NCI-H187 (cell line): ENCODE measurements at places on chromosomes 5 and 9.

- no peak for DNase-seq
Observed at GRCh38 chr5:55554585-55555202, 19.9 kb upstream of the PLPP1 start.

DNA sequence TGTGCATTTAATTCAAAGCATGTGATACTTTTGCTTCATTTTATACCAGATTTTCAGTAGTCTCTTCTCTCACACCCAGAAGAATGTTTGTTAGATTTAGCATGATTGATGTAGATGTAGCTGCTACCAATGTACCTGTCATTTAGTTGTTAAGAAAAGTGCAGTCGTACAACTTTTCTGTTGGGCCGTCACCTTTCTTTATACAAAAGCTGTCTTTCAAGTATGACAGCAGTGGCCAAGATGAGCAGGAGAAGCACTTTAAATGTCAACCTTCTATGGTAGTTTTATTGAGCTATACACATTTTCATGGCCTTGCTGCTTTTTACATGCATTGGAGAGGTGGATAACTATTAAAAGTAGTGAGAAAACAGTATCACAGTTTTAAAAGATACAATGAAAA is 77.7 kb upstream of the PTPRD start:
- DNase-seq: no peak

- no peak for DNase-seq
Observed at GRCh38 chr9:138022121-138022741, 144.6 kb downstream of the CACNA1B start.

DNA sequence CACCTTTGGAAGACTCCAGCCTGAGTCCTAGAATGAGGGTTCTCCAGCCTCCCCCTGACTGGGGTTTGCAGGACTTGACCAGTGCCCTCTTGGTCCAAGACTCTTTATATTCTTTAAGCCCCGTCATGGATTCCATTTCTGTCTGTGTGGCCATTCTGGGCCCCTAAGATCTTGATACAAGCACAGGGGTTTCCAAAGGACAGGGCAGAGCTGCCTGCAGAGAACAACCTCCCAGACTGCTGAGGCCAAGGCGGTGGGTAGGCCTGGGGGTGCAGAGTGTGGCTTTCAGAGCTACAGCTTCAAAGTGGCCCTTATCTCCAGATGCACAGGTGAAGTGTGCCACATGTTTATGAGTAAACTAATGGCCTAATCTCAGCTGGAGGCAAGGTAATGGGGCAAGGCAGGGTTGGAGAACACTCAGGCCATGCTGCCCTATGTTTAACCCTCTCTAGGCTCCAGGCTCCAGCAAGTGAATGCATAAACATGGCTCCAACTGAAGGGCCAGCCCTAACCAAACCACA is 32.1 kb downstream of the FOXI1 start:
- no peak for DNase-seq

- no peak for DNase-seq
Observed at GRCh38 chr5:159861086-159861485, 55.2 kb upstream of the ADRA1B start.

DNA sequence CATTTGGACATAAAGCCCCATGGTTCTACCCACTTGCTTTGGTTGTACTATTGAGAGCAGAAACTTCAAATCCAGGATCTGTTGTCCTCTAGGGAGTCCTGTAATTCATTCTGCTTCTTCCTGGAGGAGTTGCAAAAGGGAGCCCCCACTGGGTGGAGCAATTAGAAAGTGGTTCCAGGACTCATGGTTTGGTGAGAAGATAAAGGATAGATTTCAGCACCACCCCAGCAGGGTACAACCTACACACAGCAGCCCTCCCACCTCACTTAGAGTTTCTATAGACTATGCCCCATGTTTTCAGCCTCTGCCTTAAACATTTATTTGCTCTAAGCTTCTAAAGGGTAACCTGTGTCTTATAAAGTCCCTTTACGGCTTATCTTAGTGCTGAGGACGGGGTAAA is 112.6 kb upstream of the ARRDC3 start:
- no peak for DNase-seq

GRCh38 chr5:158754018-158754514 is 345.6 kb downstream of the EBF1 start:
- no peak for DNase-seq

GRCh38 chr9:128634651-128635262 is 21.9 kb downstream of the DYNC2I2 start:
- DNase-seq: no peak

DNA sequence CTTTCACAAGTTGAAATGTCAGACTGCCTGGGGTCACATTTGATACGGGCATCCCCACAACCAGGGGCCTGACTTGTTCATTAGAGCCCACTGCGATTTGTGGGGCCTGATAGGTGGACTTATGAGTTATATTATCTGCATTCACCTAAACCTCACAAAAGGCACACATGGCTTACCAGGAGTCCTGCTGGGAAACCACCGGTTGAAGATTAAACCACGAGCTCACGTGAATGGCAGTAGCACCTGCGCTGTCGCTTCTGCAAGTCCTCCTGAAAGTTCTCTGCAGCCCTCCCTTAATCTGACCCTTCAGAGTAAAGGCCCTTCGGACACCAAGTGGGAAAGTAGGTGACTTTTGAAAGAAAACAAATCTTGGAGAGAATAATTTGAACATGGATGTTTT is 68.9 kb downstream of the PPIC start:
- DNase-seq: no peak

GRCh38 chr5:151259931-151260330 is 6.9 kb downstream of the GM2A start:
- no peak for DNase-seq

DNA sequence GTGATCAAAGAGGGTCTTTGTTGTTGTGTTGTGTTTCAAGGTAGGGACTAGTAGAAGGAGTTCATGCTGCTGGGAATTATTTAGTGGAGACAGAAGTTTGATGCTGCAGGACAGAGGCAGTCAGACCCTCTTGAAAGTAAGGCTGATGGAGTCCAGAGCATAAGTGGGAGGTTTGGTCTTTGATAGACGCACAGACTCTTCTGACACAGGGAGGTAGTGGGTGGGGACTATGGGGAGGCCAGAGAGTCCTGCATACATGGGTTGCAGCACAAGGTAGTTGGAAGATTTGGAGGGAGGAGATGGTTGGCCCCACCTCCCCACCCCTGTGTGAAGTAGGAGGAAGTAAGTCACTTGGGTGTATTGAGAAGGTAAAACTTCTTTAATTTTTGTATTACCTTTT is 2.4 kb upstream of the CCDC112 start:
- no peak for DNase-seq

DNA sequence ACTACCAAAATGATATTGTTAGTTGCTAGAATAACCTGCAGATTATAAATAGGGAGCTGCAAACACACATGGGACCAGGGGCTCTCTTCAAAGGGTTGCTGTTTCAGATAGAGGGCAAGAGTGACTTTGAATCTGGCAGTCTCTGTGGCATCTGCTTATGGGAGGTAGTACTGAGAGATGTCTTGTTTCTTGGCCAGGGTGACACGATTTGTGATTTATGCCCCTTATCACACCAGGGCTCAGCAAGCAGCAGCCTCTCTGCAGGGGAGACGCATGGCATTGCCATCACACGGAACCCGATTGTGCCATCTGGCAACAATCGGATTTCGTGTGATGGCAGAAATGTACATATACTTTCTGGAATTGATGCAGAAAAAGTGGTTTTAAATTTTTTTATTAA is 615.6 kb downstream of the ZNF608 start:
- DNase-seq: no peak

DNA sequence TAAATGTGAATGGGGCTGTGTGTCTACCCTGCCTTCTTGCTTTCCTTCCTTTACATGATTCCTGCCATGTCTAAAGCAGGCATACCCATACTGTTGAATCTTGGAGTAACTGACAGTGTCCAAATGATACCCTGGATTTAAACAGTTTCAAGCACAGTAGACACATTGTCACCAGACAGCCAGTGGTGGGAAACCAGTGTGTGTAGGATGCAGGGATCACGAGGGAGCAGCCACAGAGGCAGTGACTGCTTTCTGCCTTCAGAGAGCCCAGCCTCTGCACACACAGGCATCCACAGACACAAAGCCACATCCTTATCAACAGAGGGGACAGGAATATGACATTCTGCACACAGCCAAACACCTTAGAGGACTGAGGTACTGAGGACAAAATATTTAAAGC is 184.2 kb upstream of the TBCA start:
- no peak for DNase-seq

GRCh38 chr5:101390151-101390908 is 487.2 kb upstream of the ST8SIA4 start:
- no peak for DNase-seq

- DNase-seq: no peak
Observed at GRCh38 chr9:35490910-35491465, 1.1 kb downstream of the RUSC2 start.

- no peak for DNase-seq
Observed at GRCh38 chr5:91042936-91043255, 340.2 kb downstream of the ARRDC3 start.

DNA sequence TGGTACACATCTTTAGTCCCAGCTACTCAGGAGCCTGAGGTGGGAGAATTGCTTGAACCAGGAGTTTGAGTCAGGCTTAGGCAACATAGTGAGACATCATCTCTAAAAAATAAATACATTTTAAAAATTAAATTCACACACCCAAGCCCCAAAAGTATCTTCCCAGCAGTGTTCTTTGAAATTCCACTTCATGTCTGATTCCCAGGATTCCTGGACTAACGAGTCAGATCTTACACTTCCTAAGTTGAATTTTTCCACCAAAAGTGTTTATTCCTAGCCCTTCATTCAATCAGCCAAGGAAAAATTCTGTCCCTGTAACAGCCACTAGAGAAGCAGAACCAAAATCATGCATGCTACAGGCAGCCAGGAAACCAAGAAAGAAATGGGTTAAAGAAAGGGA is 970.9 kb downstream of the EFNA5 start:
- DNase-seq: no peak

DNA sequence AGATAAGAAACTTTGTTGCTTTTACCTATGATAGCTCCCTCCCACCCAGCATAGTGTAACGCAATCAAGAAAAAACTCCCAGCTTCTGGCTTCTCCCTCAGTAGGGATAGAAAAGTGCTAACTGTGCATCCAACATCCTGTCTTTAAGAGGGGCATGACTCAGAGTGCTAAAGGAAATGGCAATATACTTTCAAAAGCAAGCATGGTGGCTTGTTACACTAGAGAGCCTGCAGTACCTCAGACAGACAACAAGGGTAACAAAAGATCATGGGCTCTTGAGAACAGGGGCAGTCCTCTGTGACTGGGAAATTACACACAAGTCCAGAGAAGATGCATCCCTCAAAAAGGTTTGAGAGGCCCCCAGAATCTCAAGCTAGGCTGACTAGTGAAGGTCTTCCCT is 37.8 kb downstream of the PRELID2 start:
- no peak for DNase-seq

- DNase-seq: peak; percentile 65
Observed at GRCh38 chr9:859251-859650, 17.8 kb downstream of the DMRT1 start.
